Panc1 (cell line): ENCODE measurements at places on chromosomes 11 and 22. TPM values are rescaled to one million over a fixed set of nuclear protein-coding genes. Genes with fewer than 3 reads are reported as not detected.

DNA sequence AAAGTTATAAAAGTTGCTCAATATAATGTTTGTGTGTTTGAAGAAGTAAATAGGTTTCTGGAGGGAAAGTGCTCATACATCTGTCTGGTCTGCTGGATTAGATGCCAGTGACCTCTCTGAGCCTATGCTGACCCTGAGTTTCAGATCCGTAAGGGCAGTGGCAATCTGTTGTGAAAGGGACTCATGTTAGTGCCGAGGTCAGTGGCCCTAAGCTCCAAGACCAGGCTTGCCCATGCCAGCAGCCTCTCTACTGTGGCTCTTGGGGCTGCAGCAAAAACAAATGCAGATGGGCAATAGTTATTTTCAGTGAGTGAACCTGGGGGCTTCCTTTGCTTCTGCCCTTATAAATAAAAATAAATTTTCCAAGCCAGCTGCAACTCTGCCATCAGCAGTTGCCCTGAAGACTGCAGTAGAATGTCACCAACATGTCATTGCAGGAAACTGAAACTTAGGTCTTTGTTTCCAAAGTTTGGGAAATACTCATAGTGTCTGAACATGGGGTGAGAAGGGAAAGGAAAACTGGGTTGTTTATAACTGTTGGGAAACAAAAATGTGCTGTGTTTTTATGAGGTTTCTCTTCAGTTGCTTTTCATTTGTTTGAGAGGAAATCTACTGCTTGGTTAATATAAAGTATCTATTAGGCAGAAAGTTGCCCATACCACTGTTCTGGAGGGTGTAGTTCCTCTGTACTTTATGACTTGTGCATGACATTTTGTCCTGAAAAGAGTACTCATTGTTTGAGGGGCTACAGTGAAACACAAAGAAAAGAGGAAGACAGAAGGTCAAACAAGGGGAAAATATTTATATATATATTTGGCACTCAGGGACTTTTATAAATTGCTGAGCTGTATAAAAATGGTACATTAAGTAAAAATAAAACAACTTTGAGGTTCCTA is 9.5 kb upstream of the MS4A4E start:
- no peak overlapping the region for H3K4me3 ChIP-seq
- DNase-seq, result no peak
- H3K4me1 ChIP-seq, result no peaks in the 10 kb centered on the region
- no peak overlapping the region for H3K27ac ChIP-seq
- H3K36me3 ChIP-seq, result no peaks in the 10 kb centered on the region
- no peaks in the 10 kb centered on the region for H3K27me3 ChIP-seq

DNA sequence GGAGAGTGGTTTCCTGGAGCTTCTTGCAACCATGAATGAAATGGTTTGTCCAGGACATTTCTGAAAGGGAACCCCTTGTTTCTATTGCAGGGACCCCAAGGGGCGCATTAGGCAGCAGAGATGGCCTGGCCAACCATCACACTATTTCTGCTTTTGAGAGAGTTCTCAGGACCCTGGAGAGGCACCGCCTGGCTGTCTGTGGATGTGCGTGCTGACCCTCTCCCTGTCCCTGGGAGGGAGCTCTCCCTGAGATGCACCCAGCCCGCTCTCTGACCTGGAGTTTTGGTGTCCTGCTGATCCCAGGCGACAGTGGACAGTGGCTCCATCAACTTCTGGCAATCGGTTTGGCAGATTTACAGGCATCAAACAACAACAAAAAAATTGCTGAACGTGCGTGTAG is 80.3 kb upstream of the SLC22A12 start:
- DNase-seq, result no peak
- no peaks in the 10 kb centered on the region for H3K36me3 ChIP-seq
- H3K27me3 ChIP-seq, result peaks cover 17% of the 10 kb centered on the region
- no peak overlapping the region for H3K27ac ChIP-seq
- no peak overlapping the region for H3K4me3 ChIP-seq

DNA sequence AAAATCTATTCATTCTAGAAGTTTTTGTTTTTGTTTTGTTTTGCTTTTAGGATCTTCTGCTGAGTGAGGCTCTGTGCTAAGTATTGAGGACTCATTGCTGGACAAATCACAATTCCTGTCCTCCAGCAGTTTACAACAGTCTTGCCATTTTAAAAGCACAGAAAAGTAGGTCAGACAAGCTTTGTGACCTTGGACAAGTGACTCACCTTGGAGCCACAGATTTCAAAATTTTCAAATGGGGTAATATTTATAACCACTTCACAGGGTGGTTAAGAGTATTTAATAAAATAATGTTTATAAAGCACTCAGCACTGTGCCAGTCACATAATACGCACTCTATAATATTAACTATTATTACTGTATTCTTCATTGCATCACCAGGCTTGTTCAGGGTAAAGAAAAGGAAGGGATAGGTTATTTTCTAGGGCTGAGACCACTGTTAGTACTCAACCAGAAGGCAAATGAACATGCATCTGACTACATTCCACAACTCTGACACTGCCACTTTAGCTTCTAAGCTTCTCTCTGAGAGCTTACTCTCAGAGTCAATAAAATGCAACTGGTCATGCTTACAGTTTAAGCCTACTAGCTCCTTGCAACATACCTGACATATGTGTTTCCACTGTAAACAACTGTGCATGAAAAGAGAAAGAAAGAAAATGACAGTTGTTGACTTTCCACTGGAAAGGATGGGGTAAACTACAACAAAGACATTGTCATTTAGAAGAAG is 63.2 kb upstream of the FIBIN start:
- DNase-seq, result no peak
- no peak overlapping the region for H3K27ac ChIP-seq
- H3K36me3 ChIP-seq, result no peaks in the 10 kb centered on the region
- no peaks in the 10 kb centered on the region for H3K4me1 ChIP-seq

GRCh38 chr11:106858200-106858599 is 160.1 kb downstream of the GUCY1A2 start:
- H3K27ac ChIP-seq, result no peak overlapping the region
- no peaks in the 10 kb centered on the region for H3K36me3 ChIP-seq
- H3K4me1 ChIP-seq, result no peaks in the 10 kb centered on the region
- DNase-seq, result no peak

DNA sequence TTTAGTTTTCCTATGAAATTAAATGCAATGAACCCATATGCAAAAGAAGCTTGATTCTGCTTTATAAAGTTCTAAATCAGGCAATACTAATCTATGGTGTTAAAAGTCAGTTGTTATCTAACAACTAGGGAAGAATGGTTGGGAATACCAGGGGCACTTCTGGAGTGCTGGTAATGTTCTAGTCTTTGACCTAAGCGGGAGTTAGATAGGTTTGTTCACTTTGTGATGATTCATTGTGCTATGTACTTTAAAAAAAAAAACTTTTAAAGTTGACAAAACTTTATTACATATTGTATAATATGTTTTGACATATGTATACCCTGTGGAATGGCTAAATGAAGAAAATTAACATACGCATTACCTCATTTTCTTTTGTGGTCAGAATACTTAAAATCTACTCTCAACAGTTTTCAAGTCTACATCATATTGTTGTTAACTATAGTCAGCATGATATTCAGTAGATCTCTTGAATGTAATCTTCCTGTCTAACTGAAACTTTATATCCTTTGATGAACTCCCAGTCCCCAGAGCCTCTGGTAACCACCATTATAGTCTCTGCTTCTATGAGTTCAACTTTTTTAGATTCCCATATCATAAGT is 39.2 kb downstream of the BIRC2 start:
- no peaks in the 10 kb centered on the region for H3K27me3 ChIP-seq
- H3K27ac ChIP-seq, result no peak overlapping the region
- no peak overlapping the region for H3K4me3 ChIP-seq
- peaks cover 10% of the 10 kb centered on the region; the same call in 1 of the 2 replicates for H3K4me1 ChIP-seq
- peaks cover 44% of the 10 kb centered on the region for H3K36me3 ChIP-seq

GRCh38 chr11:103537904-103538502 is 428.8 kb downstream of the DYNC2H1 start:
- no peaks in the 10 kb centered on the region for H3K4me1 ChIP-seq
- H3K36me3 ChIP-seq, result no peaks in the 10 kb centered on the region
- DNase-seq, result no peak

GRCh38 chr11:512761-513595 is 5.9 kb upstream of the RNH1 start:
- H3K4me1 ChIP-seq, result peaks cover 2% of the 10 kb centered on the region; the same call in 1 of the 2 replicates
- peaks cover 2% of the 10 kb centered on the region; the same call in 1 of the 2 replicates for H3K36me3 ChIP-seq
- no peaks in the 10 kb centered on the region for H3K27me3 ChIP-seq
- H3K27ac ChIP-seq, result no peak overlapping the region
- no peak for DNase-seq

- no peak overlapping the region for H3K27ac ChIP-seq
- H3K4me3 ChIP-seq, result no peak overlapping the region
- no peaks in the 10 kb centered on the region for H3K27me3 ChIP-seq
- H3K36me3 ChIP-seq, result no peaks in the 10 kb centered on the region
- H3K4me1 ChIP-seq, result no peaks in the 10 kb centered on the region
These were observed 429.6 kb downstream of the BRD1 start for GRCh38 chr22:49398115-49398514.

- H3K4me1 ChIP-seq, result no peaks in the 10 kb centered on the region
- H3K27ac ChIP-seq, result no peak overlapping the region
- no peaks in the 10 kb centered on the region for H3K36me3 ChIP-seq
- H3K27me3 ChIP-seq, result no peaks in the 10 kb centered on the region; the same call in 1 of the 2 replicates
- no peak overlapping the region for H3K4me3 ChIP-seq
- no peak for DNase-seq
These were observed 416.1 kb downstream of the MN1 start for GRCh38 chr22:27385261-27385998.

DNA sequence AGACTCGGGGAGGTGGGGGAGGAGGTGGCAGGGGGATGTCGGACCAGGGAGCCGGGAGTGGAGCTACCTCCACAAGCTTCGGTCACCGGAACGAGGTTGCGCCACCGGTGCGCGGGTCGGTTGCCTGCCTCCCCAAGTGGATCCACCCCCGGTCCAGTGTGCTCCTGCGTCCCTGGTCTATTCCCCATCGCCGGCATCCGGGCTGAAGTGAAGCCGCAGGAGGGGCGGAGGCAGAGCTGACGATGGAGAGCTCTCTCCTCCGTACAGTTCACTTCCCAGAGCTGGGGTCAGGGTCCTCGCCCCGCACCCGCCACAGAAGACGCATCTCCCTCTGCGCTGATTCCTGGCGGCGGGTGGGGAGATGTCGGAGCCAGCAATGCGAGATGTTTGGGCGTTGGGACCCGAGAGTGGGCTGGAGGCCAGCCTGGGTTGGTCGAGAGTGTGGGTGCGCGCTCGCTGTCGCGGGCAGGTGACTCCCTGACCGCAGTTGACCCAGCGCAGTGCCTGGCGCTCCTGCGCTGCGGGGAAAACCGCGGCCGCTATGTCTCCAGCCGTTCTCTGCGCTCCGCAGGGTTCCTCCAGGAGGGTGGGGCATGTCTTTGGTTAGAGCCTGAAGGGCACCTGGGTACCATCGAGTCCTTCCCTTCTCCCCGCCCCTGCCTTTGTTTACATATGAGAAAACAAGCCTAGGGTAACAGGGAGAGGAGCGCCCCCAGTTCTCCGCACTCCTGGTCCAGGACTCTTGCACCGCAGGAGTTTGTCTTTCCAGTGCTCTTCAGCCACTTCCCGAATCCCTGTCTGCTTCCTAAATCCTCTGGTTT is 1.7 kb downstream of the C11orf96 start:
- peaks cover 7% of the 10 kb centered on the region; the same call in 1 of the 2 replicates for H3K4me1 ChIP-seq
- H3K27me3 ChIP-seq, result peaks cover 5% of the 10 kb centered on the region; the same call in 1 of the 2 replicates
- no peaks in the 10 kb centered on the region for H3K36me3 ChIP-seq

GRCh38 chr11:133081730-133082452 is 450.4 kb downstream of the OPCML start:
- no peak overlapping the region for H3K4me3 ChIP-seq
- peaks cover 35% of the 10 kb centered on the region for H3K27me3 ChIP-seq
- H3K36me3 ChIP-seq, result no peaks in the 10 kb centered on the region
- DNase-seq, result no peak
- no peaks in the 10 kb centered on the region for H3K4me1 ChIP-seq

DNA sequence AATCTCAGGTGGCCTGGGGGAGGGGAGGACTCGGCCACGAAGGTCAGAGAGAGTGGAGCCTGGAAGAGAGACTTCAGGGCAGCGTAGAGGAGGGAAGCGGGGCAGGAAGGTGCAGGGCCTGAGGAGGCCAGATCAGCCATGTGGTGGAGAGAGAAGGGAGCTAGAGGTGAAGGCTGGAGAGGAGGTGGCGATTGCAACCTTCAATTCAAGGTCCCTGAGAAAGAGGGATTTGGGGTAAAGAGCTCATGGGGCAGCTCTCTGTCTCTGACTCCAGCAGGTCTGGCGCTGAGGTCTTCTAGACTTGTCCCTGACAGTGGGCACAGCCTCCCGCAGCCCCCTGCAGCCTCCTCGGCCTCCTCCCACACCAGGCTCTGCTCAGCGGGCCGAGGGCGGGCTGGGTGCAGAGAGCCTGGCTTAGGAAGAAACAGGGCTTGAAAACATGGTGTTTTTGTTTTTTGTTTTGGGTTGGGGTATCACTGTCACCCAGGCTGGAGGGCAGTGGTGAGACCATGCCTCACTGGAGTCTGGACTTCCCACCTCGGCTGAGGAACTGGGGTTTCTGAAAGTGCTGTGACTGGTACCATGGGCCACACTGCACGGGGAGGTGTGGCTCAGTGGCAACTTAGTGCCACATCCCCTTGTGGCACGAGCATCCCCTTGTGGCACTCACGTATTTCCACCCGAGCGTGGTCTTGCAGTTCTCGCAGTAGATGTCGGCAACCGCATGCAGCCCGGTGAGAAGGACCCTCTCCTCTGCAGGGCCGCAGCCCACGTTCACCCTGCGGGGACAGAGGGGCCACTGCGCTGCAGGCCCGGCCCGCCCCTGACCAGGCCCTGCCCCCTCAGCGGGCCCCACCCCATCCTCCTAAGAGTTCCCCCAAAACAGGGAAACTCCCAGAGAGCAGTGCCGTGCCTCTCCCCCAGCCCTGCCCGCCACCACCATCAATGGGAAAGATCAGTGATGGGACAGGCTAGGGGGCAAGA is 32.6 kb downstream of the YPEL1 start:
- peaks cover 5% of the 10 kb centered on the region; the same call in 1 of the 2 replicates for H3K4me1 ChIP-seq
- H3K4me3 ChIP-seq, result no peak overlapping the region
- DNase-seq, result no peak
- no peaks in the 10 kb centered on the region for H3K36me3 ChIP-seq
- H3K27ac ChIP-seq, result no peak overlapping the region

GRCh38 chr11:130145975-130146776 is 13.4 kb upstream of the ST14 start:
- H3K4me3 ChIP-seq, result no peak overlapping the region
- no peak overlapping the region for H3K27ac ChIP-seq
- no peak for DNase-seq

GRCh38 chr11:134837887-134838232 is 425.8 kb upstream of the B3GAT1 start:
- no peak overlapping the region for H3K4me3 ChIP-seq
- H3K4me1 ChIP-seq, result no peaks in the 10 kb centered on the region
- H3K27me3 ChIP-seq, result peaks cover 12% of the 10 kb centered on the region
- no peaks in the 10 kb centered on the region for H3K36me3 ChIP-seq

Gene OR52N4
- not detected for total RNA-seq

Gene JHY
- total RNA-seq, result 10.1 TPM

Gene CABP4
- not detected for total RNA-seq

Gene ZNF214
- 3.0 TPM for total RNA-seq

Gene TENM4
- total RNA-seq, result 0.39 TPM

Gene CLDN5
- 0.18 TPM for total RNA-seq
